ENCODE measurements at places on chromosomes 5 and 9. TPM values are rescaled to one million over a fixed set of nuclear protein-coding genes. Genes with fewer than 3 reads are reported as not detected.

OR1J1 gene
- not detected for polyA plus RNA-seq

MEF2C gene
- 597 TPM for polyA plus RNA-seq

SPARC gene
- polyA plus RNA-seq, result 6,316 TPM

FSTL4 gene
- 2.0 TPM for polyA plus RNA-seq

EIF4E1B gene
- 0.05 TPM for polyA plus RNA-seq

NOXA1 gene
- 1.1 TPM for polyA plus RNA-seq

TMEM171 gene
- 0.75 TPM for polyA plus RNA-seq

ENTPD8 gene
- polyA plus RNA-seq, result 0.71 TPM

FCN2 gene
- not detected for polyA plus RNA-seq

TPPP gene
- polyA plus RNA-seq, result 8.6 TPM

PCDHGB2 gene
- polyA plus RNA-seq, result 2.6 TPM

LHFPL2 gene
- polyA plus RNA-seq, result 54.5 TPM

IFNA2 gene
- polyA plus RNA-seq, result not detected

CNOT6 gene
- polyA plus RNA-seq, result 23.1 TPM

LCN15 gene
- 0.23 TPM for polyA plus RNA-seq

ALAD gene
- 20.8 TPM for polyA plus RNA-seq

ODF2 gene
- 22.1 TPM for polyA plus RNA-seq

MARCHF3 gene
- 13.8 TPM for polyA plus RNA-seq

RHOBTB3 gene
- polyA plus RNA-seq, result 81.1 TPM

INSL6 gene
- polyA plus RNA-seq, result 0.34 TPM

Data from muscle of back (tissue), 13 donors.